Activated CD8-positive, alpha-beta memory T cell treated with anti-CD3 and anti-CD28 coated beads for 4 hours (primary cell): ENCODE measurements at places on chromosomes 6 and 20.

DNA sequence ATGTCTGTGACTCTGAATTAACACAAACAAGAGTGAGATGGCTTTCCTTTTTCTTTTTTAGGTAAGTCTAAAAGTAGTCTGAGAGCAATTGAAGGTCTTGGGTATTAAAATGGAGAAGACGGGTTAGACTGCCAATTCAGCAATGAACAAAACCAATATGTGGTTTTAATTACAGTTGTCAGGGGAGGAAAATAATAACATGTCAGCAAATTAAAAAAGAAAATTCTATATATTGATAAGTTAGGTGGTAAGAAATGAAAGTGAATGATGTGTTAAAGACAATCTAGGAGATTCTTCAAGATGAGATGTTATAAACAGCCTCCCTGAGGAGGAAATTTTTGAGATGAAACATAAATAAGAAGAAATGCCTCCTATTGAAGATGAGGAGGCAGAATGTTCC lies 150.6 kb upstream of the HSF2 start:
- DNase-seq, result no peak

DNA sequence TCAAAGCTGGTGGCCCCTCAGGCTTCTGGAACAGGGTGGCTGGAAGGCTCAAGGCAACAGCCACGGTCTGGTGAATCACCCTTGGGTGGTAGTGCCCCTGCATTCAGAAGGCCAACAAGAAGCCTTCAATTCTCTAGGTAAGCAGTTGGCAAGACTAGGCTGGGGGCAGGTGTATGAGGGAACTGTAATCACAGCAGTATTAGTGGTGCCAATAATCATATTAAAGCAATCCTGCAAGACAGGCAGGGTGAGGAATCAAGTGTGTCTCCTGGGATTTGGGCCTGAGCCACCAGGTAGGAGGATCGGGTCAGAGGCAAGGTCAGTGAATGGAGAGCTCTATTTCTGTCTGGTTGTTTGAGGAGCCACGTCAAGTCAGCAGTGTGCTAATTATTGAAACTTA lies 24.9 kb upstream of the SCUBE3 start:
- no peak for DNase-seq

DNA sequence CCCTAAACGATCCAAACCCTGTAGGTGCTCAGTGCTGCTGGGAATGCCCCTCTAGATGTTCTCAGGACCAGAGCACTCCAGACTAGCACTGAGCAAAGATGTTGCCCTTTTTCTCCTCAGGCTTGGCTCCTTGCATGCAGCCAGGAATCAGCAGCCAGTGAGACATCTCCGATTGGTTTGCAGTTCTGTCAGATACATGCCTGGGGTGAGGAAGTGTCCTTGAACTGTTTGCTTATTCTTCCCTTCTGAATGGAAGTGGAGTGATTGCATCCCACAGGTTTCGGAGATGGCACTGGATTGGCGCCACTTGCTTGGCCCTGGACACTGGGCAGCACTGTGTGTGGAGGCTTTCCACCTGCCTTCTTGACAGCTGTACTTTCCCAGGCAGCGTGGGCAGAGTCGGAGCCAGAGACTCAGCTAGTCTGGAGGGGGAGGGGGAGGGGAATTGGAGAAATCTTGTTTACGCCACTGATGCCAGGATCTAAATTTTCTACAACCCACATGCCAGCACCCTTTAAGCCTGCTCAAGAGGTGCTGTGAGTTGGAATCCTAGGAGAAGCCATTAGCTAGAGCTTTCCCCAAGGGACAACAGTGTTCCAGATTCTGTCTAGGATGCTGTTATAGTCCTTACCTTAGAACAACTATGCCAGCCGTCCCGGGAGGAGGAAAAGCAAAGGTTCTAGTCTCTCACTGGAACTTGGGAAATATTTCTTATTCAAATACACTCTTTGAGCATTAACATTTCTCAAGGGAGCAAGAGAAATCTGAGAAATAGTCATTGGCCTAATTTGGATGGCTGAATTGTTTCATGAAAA lies 49.2 kb upstream of the SASH1 start:
- no peak for DNase-seq

DNA sequence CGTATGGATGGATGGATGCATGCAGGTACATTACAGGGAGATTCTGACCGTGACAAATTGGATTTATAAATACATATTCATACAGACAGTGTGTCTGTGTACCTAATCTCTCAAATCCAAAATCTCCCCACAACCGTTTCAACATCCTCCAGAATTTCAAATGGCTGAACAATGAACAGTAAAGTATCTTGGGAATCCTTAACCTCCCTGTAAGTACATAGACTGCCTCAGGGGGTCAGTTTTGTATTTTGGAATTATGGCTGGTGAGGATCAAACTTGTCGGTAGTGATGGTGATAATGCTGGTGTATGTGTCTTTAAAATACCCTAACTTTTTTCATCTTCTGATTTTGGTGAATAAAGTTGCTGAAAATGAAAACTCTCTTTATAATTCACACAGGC lies 246.2 kb downstream of the FOXC1 start:
- DNase-seq, result no peak

DNA sequence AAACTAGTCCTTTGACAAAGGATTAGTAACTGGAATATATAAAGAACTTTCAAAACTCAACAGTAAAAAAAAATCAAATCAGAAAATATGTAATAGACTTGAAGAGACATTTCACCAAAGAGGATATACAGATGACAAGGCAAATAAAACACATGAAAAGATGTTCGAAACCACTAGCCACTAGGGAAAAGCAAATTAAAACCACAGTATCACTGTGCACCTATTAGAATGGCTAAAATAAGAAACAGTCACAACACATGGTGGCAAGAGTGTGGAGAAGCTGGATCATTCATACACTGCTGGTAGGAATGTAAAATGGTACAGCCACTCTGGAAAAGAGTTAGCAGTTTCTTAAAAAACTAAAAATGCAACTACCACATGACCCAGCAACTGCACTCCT lies 14.9 kb downstream of the ZBTB2 start:
- DNase-seq, result no peak

- no peak for DNase-seq
These were observed 131.0 kb upstream of the PHACTR1 start for GRCh38 chr6:12585497-12585958.

- DNase-seq, result no peak
These were observed 41.0 kb upstream of the COL21A1 start for GRCh38 chr6:56288347-56288746.

GRCh38 chr20:9363673-9364072 lies 150.7 kb upstream of the LAMP5 start:
- DNase-seq, result no peak

- no peak for DNase-seq
These were observed 1.5 kb downstream of the TBCC start for GRCh38 chr6:42744351-42744893.

DNA sequence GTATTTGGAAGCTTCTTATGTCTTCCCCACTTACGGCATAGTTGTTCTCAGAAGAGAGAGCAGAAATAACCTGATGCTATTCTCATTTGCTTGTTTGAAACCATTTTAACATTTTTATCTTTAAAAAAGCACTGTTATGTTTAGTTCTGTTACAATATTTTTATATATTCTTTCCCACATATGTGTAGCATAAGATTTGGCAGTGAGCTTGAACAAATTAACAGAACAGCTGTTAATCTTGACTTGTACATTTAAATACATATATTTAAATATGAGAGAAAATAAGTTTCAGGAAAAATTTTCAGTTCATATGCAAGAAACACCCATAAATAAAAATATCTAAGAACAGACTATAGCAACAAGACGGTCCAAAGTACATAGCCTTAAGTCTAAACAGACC lies 431.7 kb upstream of the IRAK1BP1 start:
- no peak for DNase-seq

- no peak for DNase-seq
These were observed 24.3 kb downstream of the NTSR1 start for GRCh38 chr20:62732842-62733525.

GRCh38 chr6:139470997-139471396 lies 96.5 kb upstream of the CITED2 start:
- DNase-seq, result no peak

GRCh38 chr6:113377362-113377942 lies 479.7 kb upstream of the MARCKS start:
- DNase-seq, result no peak

DNA sequence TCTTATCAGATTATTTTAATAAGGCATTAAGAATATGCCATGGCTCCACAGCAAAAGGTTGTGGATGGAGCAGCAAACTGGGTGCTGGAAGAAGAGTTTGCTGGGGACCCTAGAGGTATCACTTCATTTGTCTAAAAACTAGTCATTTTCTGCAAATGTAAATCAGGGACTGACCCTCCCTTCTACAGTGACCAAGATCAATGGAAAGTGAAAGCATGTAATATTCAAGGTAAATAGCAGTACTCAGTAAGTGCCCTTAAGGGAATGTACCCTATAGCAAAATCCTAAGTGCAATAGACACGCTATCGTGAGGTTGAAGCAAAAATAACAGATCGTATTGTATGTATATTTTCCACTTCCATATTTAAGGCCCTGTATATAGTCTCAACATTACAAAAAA lies 38.7 kb downstream of the TRDN start:
- no peak for DNase-seq

DNA sequence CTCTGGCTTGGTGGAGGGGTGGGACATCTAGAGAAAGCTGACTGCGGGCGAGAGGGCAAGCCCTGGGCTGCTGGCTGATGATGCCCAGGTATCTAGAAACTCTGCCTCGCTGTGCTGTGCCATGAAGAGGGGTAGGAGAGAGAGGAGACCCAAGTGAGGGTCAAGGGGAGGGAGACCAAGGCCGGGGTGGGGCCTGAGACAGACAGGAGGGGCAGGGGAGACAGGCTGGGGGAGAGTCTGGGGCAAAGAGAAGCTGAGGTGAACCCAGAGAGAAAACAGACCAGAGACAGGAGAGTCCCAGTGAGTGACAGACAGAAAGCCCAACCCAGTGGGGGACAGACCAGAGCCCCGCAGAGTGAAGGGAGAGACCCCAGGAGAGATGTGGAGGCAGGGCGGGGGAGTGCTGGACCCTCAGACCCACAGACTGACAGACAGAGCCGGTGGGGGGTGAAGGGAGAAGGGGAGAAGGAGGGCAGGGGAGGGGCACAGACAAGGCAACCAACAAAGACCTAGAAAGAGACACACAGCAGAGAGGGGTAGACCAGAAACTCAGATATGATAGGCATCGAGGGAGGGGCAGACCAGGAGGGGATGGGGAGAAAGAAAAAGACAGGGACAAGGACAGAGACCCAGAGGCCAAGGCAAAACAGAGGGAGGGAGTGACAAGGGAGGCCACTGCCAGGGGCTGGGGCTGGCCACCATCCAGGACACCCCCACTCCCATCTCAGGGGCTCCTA lies 5.9 kb downstream of the TEAD3 start:
- no peak for DNase-seq

DNA sequence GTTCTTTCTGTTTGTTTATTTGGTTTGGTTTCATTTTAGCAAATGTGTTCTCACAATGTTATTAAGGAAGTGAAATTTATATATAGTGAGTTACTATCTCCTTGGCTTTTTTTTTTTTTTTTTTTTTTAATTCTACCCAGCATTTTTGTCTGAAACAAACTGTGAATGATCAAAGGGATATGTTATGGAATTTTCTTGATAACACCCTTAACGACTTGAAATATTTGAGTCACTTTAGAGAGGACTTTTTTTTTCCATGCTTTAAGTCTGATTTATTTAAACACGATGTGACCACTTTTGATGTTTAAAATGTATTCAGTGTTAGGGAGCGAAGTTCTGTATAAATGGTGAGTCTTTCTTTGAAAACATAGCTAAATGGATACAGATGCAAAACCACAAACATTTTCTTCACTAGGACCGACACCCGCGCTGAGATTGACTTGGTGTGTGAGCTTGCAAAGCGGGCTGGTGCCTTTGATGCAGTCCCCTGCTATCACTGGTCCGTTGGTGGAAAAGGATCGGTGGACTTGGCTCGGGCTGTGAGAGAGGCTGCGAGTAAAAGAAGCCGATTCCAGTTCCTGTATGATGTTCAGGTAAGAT lies 149.7 kb downstream of the MTHFD1L start:
- DNase-seq, result no peak

GRCh38 chr6:83417880-83418663 lies 12.8 kb downstream of the ME1 start:
- no peak for DNase-seq

GRCh38 chr6:19438566-19439353 lies 398.4 kb upstream of the ID4 start:
- no peak for DNase-seq

GRCh38 chr6:170313716-170314295 lies 7.2 kb downstream of the FAM120B start:
- DNase-seq, result no peak

DNA sequence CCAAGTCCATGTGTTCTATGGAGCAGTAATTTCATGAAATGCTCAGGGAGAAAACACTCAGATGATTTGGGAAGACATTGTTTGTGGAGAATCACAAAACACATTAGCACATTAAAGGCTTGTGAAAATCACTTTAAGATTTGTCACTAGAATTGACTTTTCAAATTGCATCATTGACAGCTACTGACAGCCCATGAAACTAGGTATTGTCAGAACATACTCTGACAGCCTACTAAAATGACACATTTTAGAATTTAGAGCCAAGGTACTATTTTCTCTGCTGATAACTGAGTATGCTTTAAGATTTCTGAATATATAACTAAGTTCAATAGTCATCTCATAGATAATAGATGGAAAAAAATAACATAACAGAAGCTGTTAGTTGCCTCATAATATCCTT lies 67.4 kb upstream of the FOXC1 start:
- DNase-seq, result no peak

DNA sequence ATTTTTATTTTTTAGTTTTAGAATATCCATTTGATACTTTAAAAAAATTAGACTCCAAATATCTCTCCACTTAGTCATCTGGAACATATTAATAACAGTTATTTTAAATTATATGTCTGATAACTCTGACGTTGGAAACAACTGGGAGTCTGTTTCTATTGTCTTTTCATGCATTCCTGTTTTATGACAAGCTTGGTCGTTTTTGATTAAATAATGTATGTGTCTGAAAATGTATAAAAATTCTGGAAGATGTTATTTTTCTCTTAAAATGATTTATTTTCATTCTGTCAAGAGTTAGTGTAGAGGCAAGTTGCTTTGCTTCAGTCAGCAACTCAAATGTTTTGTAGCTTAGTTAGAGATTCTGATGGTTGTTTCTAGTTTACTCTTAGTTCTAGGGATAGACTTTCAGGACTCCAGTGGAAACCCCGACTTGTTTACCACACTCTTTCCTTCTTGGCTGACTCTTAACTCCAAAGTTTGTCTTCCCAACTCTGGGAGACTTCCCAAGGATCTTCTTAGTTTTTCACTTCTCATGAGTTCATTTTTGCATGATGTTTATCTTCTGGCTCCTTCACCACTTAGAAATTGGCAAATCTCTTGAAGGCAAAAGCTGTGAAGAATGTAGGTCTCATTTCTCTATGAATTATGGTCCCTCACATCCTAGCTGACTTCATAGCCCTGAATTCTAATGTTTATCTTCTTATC lies 190.9 kb downstream of the LAMA2 start:
- no peak for DNase-seq
